ENCODE measurements at places on chromosomes 6 and 20. TPM values are rescaled to one million over a fixed set of nuclear protein-coding genes. Genes with fewer than 3 reads are reported as not detected.

- DNase-seq = no peak
- no peak overlapping the region for H3K27ac ChIP-seq
- peaks cover 2% of the 10 kb centered on the region for H3K36me3 ChIP-seq
- H3K27me3 ChIP-seq = no peaks in the 10 kb centered on the region
- no peaks in the 10 kb centered on the region for H3K4me1 ChIP-seq
These were observed 55.6 kb downstream of the FRK start for GRCh38 chr6:116004841-116005815.

GRCh38 chr20:29448806-29449470, 1808.5 kb upstream of the DEFB115 start:
- H3K27ac ChIP-seq = no peak overlapping the region
- H3K4me1 ChIP-seq = no peaks in the 10 kb centered on the region
- no peak overlapping the region for H3K4me3 ChIP-seq
- no peak for DNase-seq

SLC18B1 gene
- total RNA-seq = 7.3 TPM

DNA sequence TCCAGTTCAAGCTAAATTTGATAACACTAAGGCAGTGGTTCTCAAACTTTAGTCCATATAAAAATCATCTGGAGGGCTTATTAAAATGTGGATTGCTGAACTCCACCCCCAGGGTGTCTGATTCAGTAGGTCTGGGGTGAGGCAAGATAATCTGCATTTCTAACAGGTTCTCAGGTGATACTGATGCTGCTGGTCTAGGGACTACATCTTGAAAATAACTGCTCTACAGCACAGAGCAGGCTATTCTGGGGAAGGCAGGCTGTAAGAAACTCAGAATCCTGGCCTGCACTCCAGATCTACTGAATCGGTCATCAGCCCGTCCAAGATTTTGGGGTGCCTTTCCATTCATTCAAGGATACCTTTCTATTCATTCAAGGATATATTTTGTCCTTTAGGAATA, 11.5 kb downstream of the CALHM5 start:
- H3K4me1 ChIP-seq = no peaks in the 10 kb centered on the region
- H3K4me3 ChIP-seq = no peak overlapping the region
- DNase-seq = no peak
- H3K27ac ChIP-seq = no peak overlapping the region
- no peaks in the 10 kb centered on the region for H3K36me3 ChIP-seq
- H3K27me3 ChIP-seq = no peaks in the 10 kb centered on the region

PTCHD4 gene
- 0.26 TPM for total RNA-seq

ANGPT4 gene
- 0.66 TPM for total RNA-seq

GRCh38 chr6:37302086-37302686, 44.2 kb upstream of the TMEM217 start:
- no peaks in the 10 kb centered on the region for H3K36me3 ChIP-seq
- H3K4me3 ChIP-seq = no peak overlapping the region
- no peaks in the 10 kb centered on the region for H3K4me1 ChIP-seq
- no peaks in the 10 kb centered on the region for H3K27me3 ChIP-seq
- no peak for DNase-seq
- no peak overlapping the region for H3K27ac ChIP-seq

- no peak overlapping the region for H3K4me3 ChIP-seq
- no peak overlapping the region for H3K27ac ChIP-seq
- DNase-seq = no peak
These were observed 139.5 kb downstream of the BCAS1 start for GRCh38 chr20:53930651-53931504.

GRCh38 chr20:24472426-24472825, 3.0 kb downstream of the SYNDIG1 start:
- no peaks in the 10 kb centered on the region for H3K36me3 ChIP-seq
- no peak for DNase-seq
- H3K27me3 ChIP-seq = no peaks in the 10 kb centered on the region
- no peak overlapping the region for H3K27ac ChIP-seq

GPSM3 gene
- 6.0 TPM for total RNA-seq

DNA sequence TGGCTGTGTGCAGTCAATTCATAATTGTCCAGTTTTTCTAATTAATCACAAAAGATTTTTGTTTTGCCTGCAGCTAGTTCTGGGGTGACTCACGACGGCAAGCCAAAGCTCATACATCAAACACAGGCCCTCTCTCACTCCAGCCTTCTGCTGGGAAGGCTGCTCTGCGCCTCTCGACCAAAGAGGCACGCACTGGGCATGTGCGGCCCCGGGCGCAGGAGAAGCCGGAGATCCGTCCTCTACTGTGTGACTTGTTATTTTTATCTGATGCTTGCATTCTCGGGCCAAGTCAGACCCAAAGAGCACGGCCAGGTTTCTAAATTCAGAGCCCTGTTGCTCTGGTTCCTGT, 98.5 kb downstream of the TFAP2A start:
- no peaks in the 10 kb centered on the region for H3K36me3 ChIP-seq
- H3K4me3 ChIP-seq = no peak overlapping the region
- H3K27ac ChIP-seq = no peak overlapping the region
- H3K27me3 ChIP-seq = no peaks in the 10 kb centered on the region
- no peak for DNase-seq
- H3K4me1 ChIP-seq = no peaks in the 10 kb centered on the region

TMEM217 gene
- total RNA-seq = not detected

SAPCD1 gene
- 2.6 TPM for total RNA-seq

PSORS1C2 gene
- not detected for total RNA-seq

TMEM63B gene
- 7.6 TPM for total RNA-seq

OSTM1 gene
- 35.0 TPM for total RNA-seq

KHDC3L gene
- total RNA-seq = not detected

DNA sequence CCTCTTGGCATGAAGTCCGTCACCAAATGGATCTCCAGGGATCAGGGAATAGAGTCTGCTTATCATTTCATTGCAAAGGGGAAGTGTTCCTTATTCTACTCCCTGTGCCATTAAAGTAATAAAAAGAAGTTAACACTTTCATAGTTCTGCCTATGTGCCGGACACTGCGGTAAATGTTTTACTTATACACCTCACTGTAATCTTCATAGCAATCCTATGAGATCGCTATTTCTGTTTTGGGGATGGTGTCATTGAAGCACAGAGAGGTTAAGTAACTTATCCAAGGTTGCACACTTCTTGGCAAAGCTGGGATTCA, 177.7 kb downstream of the TSHZ2 start:
- no peaks in the 10 kb centered on the region for H3K27me3 ChIP-seq
- H3K27ac ChIP-seq = no peak overlapping the region
- no peaks in the 10 kb centered on the region for H3K36me3 ChIP-seq
- H3K4me1 ChIP-seq = no peaks in the 10 kb centered on the region
- no peak overlapping the region for H3K4me3 ChIP-seq

DNA sequence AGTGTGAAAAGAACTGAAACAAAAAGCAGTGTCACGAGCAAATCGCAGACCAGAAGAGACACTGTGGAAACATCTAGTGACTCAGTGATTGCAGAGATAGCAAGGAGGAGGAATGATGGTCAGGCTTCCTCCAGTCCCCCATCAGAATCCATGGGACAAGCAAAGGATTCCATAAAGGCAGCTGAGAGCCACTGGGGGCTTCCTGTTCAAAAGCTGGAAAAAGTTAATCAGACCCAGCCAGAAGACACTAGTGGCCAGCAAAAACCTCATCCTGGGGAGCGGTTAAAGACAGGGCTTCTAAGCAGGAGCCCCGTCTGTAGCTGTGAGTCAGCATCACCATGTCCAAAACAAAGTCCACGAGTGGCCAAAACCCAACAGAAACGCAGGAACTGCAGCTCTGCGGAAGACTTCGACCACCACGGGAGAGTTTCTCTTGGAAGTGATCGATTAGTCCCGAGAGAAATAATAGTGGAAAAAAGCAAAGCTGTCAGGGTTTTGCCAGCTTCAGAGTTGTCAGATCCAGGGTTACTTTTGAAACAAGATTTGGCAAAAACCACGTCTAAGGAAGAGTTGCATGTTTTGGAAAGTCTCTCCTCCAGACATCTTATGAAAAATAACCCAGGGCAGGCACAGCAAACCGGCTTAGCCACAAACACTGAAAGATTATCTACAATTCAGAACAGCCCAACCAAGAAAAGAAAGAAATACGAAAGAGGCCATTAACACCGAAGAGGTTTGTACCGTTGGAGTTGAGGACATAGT, 51.0 kb downstream of the JAG1 start:
- no peaks in the 10 kb centered on the region for H3K36me3 ChIP-seq
- DNase-seq = peak; percentile 44
- H3K27me3 ChIP-seq = no peaks in the 10 kb centered on the region
- H3K27ac ChIP-seq = no peak overlapping the region

DNA sequence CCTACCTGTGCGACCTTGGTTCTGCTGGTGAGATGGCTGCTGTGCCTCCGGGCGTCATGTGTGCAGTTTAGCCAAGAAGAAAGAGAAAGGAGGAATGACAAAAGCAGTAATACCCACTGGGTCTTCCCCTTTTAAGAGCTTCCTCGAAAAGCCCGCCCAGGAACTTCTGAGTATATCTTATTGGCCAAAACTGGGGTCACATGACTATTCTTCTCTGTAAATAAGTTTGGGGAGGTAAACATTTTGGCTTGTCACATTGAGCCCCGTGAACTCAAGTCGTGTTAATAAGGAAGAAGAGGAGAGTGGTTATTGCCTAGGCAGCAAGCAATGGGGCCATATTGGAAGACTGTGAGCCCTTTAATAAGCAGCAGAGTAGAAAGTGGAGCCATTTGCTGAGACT, 130.4 kb upstream of the ECI2 start:
- no peaks in the 10 kb centered on the region for H3K4me1 ChIP-seq
- no peaks in the 10 kb centered on the region for H3K27me3 ChIP-seq
- H3K4me3 ChIP-seq = no peak overlapping the region
- H3K27ac ChIP-seq = no peak overlapping the region
- DNase-seq = no peak
- no peaks in the 10 kb centered on the region for H3K36me3 ChIP-seq

BFSP1 gene
- total RNA-seq = 0.99 TPM

GRCh38 chr20:41155261-41155660, 17.9 kb downstream of the PLCG1 start:
- no peak overlapping the region for H3K27ac ChIP-seq
- H3K4me3 ChIP-seq = no peak overlapping the region
- peaks cover 7% of the 10 kb centered on the region for H3K4me1 ChIP-seq
- DNase-seq = no peak

THBS2 gene
- total RNA-seq = 9.6 TPM

DNA sequence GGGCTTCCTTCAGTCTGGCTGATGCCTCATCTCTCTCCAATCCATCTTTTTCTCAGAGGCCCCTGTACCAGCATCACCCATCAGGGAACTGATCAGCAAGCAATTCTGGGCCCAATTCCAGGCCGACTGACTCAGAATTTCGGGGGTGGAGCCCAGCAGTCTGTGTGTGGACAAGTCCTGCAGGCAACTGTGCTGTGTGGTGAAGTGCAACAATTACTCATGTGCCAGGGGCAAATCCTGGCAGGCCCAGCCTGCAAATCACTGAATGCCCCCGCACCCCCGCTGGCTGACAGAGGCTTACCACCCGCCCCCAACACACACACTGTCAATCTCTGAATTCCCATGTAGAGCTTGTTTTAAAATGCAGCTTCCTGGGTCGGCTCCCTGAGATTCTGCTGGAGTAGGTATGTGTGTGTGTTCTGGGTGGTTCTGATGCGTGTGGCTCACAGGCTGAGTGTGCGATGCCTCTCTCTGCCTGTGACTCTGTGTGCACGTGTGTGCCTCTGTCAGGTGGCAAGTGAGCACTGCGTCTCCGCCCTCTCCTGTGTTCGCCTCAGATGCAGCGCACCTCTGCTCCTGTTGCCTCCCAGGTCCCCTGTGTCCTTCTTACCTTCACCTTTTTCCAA, 45.4 kb downstream of the SSR1 start:
- H3K36me3 ChIP-seq = no peaks in the 10 kb centered on the region
- H3K27ac ChIP-seq = peak overlapping the region; percentile 49
- peaks cover 31% of the 10 kb centered on the region for H3K4me1 ChIP-seq
- no peak overlapping the region for H3K4me3 ChIP-seq
- no peaks in the 10 kb centered on the region for H3K27me3 ChIP-seq
- DNase-seq = peak; percentile 93

DNA sequence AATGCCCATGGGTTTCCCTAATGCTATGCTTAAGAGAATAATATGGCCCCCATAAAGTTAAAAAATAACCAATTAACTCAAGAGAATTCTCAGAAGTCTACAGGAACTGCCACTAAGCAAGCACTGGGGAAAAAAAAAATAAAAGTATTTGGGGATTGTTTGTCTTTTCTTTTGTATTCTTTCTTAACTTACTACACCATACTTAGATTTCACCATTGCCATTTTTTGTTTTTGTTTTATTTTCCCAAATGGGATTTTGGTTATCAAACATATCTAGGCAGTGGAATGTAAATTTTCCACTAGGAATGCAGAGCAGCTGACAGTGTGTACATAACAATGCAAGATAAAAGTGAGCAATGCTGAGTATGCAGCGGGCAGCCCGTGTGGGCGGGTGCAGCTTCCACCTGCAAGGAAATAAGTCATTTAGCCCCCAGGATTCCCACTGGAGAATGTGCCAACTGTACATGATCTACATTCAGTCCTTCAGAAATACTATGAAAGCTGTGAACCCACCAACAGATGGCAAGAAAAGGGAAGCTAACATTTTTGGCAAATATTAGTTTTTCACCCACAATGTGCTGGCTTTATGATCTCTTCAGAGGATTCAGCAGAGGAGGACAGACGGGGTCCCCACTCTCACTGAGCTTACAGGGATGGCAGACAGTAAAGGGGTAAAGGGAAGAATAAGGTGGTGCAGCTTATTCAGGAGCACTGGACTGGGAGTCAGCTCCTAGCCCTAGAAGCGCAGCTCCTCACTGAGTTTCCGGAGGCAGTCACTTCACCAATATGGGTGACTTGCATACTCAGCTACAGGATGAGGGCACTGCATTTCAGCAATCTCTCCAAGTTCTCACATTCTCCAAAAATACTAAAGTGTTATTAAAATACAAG, 44.4 kb downstream of the DCDC2 start:
- H3K27ac ChIP-seq = peak overlapping the region; percentile 23
- H3K27me3 ChIP-seq = no peaks in the 10 kb centered on the region
- H3K4me3 ChIP-seq = no peak overlapping the region

AHCY gene
- 85.4 TPM for total RNA-seq

GRCh38 chr6:84065693-84066290, 32.2 kb downstream of the MRAP2 start:
- no peak for DNase-seq
- H3K27ac ChIP-seq = no peak overlapping the region
- H3K36me3 ChIP-seq = no peaks in the 10 kb centered on the region
- no peaks in the 10 kb centered on the region for H3K27me3 ChIP-seq

KIAA1755 gene
- total RNA-seq = 0.99 TPM

DNA sequence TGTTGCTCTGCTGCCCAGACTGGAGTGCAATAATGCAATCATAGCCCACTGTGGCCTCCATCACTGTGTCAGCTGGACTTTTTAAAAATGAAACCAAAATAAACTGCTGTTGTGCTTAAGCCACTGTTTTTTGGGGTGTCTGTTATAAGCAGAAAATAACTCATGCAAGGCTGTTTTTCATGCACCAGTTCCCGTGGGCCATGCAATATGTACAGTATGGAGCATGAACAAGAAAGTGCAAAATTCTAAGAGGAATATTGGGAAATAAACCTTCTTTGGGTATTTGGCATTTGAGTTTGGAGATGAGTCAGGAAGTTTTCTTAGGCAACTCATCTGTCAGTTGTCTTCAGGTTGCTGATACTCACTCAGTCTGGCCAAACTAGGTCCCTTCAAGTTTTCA, 14.9 kb upstream of the ZFAND3 start:
- no peaks in the 10 kb centered on the region for H3K4me1 ChIP-seq
- H3K27ac ChIP-seq = no peak overlapping the region
- H3K27me3 ChIP-seq = no peaks in the 10 kb centered on the region
- no peak overlapping the region for H3K4me3 ChIP-seq

GNAS-AS1 gene
- total RNA-seq = 1.0 TPM

- no peaks in the 10 kb centered on the region for H3K36me3 ChIP-seq
- no peak for DNase-seq
These were observed 555.9 kb downstream of the C6orf118 start for GRCh38 chr6:164753517-164753916.

- H3K36me3 ChIP-seq = no peaks in the 10 kb centered on the region
- DNase-seq = peak; percentile 21
- no peaks in the 10 kb centered on the region for H3K4me1 ChIP-seq
- H3K27me3 ChIP-seq = no peaks in the 10 kb centered on the region
- H3K27ac ChIP-seq = no peak overlapping the region
These were observed 119.6 kb downstream of the SCML4 start for GRCh38 chr6:107704347-107705013.
